ENCODE measurements at places on chromosomes 12 and 14. TPM values are rescaled to one million over a fixed set of nuclear protein-coding genes. Genes with fewer than 3 reads are reported as not detected.

Gene SAMD15
- 0.41 TPM for total RNA-seq

Gene ARHGEF40
- total RNA-seq, result 0.16 TPM

- no peak overlapping the region for H3K4me3 ChIP-seq
- no peaks in the 10 kb centered on the region for H3K4me1 ChIP-seq
- no peak overlapping the region for H3K27ac ChIP-seq
- no peaks in the 10 kb centered on the region for H3K27me3 ChIP-seq
These were observed 411.0 kb upstream of the SOX5 start for GRCh38 chr12:24360461-24360860.

Gene TMTC2
- 3.0 TPM for total RNA-seq

DNA sequence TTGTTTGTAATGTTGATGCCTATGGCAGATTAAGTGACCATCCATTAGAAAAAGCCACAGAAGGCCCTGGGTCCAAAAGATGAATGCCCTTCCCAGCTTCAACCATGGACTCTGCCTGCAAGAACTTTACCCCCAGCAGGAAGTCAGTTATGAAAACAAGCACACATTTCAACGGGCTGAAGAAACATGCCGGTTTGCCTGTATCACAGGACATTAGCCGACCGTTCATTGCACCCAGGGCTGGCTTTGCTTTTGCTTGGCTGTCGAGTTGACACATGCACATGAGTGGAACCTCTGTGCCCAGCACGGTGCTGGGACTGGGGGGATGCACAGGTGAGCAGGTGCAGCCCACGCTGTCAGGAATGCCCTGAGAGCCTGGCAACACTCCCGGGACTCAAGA lies 1087.0 kb downstream of the BCL11B start:
- DNase-seq, result no peak
- H3K27ac ChIP-seq, result peak overlapping the region; percentile 94
- H3K27me3 ChIP-seq, result no peaks in the 10 kb centered on the region
- peak overlapping the region; percentile 50 for H3K4me3 ChIP-seq

DNA sequence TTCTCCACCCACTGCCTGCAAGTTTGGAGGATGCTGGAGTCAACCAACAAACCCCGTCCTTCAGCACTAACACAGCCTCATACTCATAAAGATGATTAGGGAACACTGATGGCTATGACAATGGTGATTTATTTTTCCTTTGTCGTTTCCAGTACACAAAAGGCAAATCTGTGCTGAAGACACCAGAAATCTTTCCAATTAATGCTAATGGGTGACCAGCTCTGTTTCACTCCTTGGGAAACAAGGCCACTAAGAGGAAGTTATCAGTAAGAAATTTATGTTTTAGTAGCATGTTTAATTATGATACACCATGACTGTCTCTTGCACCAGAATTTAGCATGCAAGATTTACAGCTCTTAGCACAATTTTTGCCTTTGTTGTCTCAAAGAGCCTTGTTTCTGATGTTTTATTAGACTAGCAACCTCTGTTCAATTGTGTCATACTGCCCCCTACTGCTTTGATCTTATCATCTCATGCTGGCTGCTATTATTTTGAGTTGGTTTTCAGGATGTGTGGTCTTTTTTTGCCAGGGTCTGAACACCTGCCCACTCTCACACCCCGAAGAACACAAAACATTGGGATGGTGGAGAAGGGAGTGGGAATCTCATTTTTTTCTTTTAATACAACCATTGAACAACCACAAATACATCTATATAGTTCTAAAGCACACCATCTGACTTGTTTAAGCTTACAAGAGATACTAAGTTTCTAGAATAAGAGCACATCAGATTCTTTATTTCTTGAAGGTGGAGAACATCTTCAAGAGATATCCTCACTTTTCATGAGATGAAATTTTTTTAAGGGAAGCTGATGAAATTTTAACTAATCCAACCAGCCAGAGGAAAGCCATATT lies 160.9 kb downstream of the SPTSSA start:
- no peak for DNase-seq
- no peak overlapping the region for H3K4me3 ChIP-seq
- H3K4me1 ChIP-seq, result no peaks in the 10 kb centered on the region
- peaks cover 2% of the 10 kb centered on the region for H3K27me3 ChIP-seq
- H3K27ac ChIP-seq, result no peak overlapping the region

GRCh38 chr14:101069228-101069549 lies 165.7 kb upstream of the RTL1 start:
- H3K4me3 ChIP-seq, result no peak overlapping the region
- no peaks in the 10 kb centered on the region for H3K4me1 ChIP-seq
- no peaks in the 10 kb centered on the region for H3K27me3 ChIP-seq
- no peak overlapping the region for H3K27ac ChIP-seq
- H3K36me3 ChIP-seq, result no peaks in the 10 kb centered on the region
- no peak for DNase-seq

Gene GMFB
- 40.0 TPM for total RNA-seq

DNA sequence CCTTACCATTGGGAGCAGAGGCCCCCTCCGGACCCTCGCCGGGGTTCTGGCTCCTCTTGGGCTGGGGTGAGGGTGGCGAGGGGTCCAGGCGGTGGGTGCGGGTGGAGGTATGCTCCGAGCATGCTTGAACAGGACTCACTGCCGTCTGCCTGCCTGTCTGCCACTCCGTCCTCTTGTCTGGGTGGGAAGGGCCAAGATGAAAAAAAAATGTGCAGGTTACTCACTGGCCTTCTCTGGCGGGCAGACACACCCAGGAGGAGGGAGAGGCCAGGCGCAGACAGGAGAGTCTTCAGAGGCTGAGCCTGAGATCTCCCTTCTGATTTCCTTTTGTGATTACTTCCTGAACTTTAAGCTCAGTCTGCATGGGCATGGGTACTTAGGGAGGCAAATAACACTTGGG lies 76.1 kb downstream of the STON2 start:
- no peaks in the 10 kb centered on the region for H3K4me1 ChIP-seq
- no peak overlapping the region for H3K27ac ChIP-seq
- peaks cover 5% of the 10 kb centered on the region for H3K27me3 ChIP-seq
- H3K36me3 ChIP-seq, result no peaks in the 10 kb centered on the region

Gene IFNG-AS1
- total RNA-seq, result not detected

DNA sequence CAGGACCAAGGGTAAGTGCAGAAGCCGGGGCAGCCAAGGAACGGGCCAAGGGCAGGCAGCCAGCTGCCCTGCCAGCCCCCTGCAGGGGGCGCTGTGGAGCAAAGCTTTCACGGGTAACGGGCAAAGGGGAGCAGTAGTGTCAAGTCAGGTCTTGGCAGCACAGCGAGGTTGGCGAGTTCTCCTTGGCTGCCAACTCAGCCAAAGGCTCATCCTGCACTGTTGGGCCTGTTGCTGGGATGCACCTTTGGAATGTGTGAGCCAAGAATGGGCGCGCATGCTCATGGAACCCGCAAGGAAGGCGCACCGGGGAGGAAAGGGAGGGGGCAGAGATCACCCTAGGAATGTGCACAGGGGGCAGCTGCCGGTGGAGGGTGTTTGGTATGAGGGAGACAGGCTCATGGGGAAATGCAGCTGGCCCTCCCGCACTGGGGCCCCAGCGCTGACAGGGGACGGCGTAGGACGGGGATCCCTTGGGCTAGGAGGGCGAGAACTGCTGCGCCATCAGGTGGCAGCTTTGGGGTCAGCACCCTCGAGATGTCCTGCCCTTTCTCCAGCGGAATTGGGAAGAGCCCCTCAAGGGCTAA lies 138.0 kb downstream of the ASCL4 start:
- H3K27me3 ChIP-seq, result peaks cover 21% of the 10 kb centered on the region
- peaks cover 5% of the 10 kb centered on the region for H3K4me1 ChIP-seq
- peak; percentile 62 for DNase-seq
- H3K36me3 ChIP-seq, result no peaks in the 10 kb centered on the region
- H3K4me3 ChIP-seq, result peak overlapping the region; percentile 88

- no peak overlapping the region for H3K4me3 ChIP-seq
- H3K27me3 ChIP-seq, result peaks cover 2% of the 10 kb centered on the region
These were observed 5.2 kb downstream of the OR11G2 start for GRCh38 chr14:20195911-20196310.

Data from activated T-helper 2 cell treated with anti-CD3 and anti-CD28 coated beads, Interferon-gamma antibody, Interleukin-2, Interleukin-4, amounts not matched to agents 10 μg/mL and 5 μg/mL and 100 μg/mL, durations not matched to agents 14 hours and 24 hours and 36 hours (primary cell).